ENCODE measurements at places on chromosomes 5 and 9. TPM values are rescaled to one million over a fixed set of nuclear protein-coding genes. Genes with fewer than 3 reads are reported as not detected.
A peak's percentile ranks its signal among the peaks of the same experiment; 100 is the strongest.

Gene C5orf63
- 1.5 TPM for total RNA-seq

Gene FPGS
- total RNA-seq, result 60.5 TPM

DNA sequence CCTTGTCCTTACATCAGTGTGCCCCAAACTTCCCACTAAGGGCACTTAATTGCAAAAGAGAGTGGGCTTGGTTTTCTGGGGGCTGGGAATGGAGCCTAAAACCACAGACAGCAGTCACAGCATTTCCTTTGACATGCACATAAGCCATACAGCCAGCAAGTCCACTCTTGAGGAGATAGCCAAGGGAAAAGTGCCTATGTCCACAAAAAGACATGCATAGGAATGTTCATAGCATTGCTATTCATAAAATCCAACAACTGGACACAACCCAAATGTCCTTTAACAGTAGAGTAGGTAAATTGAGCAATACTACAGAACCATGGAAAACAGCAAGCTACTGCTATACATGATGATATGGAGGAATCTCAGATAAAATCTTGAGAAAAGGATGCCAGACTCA lies 11.7 kb upstream of the FAT2 start:
- no peak for DNase-seq
- H3K4me3 ChIP-seq, result no peak overlapping the region
- no peaks in the 10 kb centered on the region for H3K36me3 ChIP-seq
- H3K27me3 ChIP-seq, result no peaks in the 10 kb centered on the region
- H3K4me1 ChIP-seq, result peaks cover 22% of the 10 kb centered on the region

GRCh38 chr9:93951655-93952118 lies 3.5 kb downstream of the BARX1 start:
- H3K36me3 ChIP-seq, result no peaks in the 10 kb centered on the region
- DNase-seq, result peak; percentile 29
- no peak overlapping the region for H3K27ac ChIP-seq
- no peak overlapping the region for H3K4me3 ChIP-seq
- peaks cover 98% of the 10 kb centered on the region for H3K27me3 ChIP-seq

GRCh38 chr9:122091682-122092592 lies 1.2 kb downstream of the TTLL11 start:
- peak overlapping the region; percentile 74 for H3K4me3 ChIP-seq
- peaks cover 7% of the 10 kb centered on the region for H3K4me1 ChIP-seq
- H3K36me3 ChIP-seq, result no peaks in the 10 kb centered on the region
- H3K27me3 ChIP-seq, result peaks cover 59% of the 10 kb centered on the region
- DNase-seq, result no peak
- no peak overlapping the region for H3K27ac ChIP-seq

DNA sequence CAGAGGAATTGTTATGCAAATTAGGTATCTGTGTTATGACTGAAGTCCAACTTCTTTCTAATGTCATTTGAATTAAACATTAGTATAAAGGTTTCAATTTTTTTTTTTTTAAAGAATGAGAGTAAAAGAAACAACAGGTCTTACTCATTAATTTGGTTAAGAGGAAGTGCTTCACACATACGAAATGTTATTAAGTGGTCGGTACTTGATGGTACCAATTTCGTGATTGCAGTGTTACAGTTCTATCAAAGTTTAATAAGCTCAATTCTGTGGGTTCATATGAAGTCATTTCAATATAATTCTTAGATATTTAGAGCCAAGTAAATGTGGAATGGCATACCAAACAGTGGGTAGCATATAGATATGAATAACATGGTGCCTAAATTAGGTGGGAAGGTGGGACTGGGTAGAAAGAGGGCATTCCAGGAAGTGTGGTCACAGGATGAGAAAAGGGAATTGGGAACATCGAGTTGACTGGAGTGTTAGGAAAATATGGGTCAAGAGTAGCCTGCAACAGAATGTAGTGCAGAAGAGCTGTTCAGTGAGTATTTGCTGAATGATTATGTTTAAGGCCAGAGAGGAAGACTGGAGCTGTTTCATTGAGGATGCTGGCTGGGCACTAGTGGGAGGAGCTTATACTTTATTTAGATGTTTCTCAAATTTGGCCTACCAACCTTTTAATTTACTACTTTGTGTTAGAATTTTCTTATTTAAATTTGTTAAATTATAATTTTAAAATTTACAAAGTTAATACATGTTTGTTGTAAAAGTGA lies 34.1 kb upstream of the DHFR start:
- H3K4me1 ChIP-seq, result no peaks in the 10 kb centered on the region
- no peak for DNase-seq
- no peak overlapping the region for H3K27ac ChIP-seq
- H3K27me3 ChIP-seq, result no peaks in the 10 kb centered on the region
- no peaks in the 10 kb centered on the region for H3K36me3 ChIP-seq

GRCh38 chr5:81181576-81182316 lies 51.4 kb upstream of the CKMT2 start:
- H3K36me3 ChIP-seq, result no peaks in the 10 kb centered on the region
- no peak overlapping the region for H3K27ac ChIP-seq
- no peaks in the 10 kb centered on the region for H3K4me1 ChIP-seq
- no peaks in the 10 kb centered on the region for H3K27me3 ChIP-seq
- peak; percentile 12 for DNase-seq

Measured in neural progenitor cell (in vitro differentiated cells).